ENCODE measurements at places on chromosomes 7 and 10. TPM values are rescaled to one million over a fixed set of nuclear protein-coding genes. Genes with fewer than 3 reads are reported as not detected.

Gene AKR1E2
- 14.2 TPM for total RNA-seq

Gene TRPV5
- total RNA-seq, result not detected

Gene EVX1
- total RNA-seq, result 0.21 TPM

Gene MRLN
- not detected for total RNA-seq

Gene TSPAN33
- total RNA-seq, result not detected

Gene TMEM130
- total RNA-seq, result 3.5 TPM

Gene FAS
- 133 TPM for total RNA-seq

Gene NAT16
- not detected for total RNA-seq

Gene EIF5AL1
- total RNA-seq, result not detected

Gene PRR15
- not detected for total RNA-seq

Gene SPDYE11
- total RNA-seq, result 0.14 TPM

Gene UNCX
- not detected for total RNA-seq

Gene LMOD2
- total RNA-seq, result not detected

Gene LRGUK
- total RNA-seq, result 1.3 TPM

GRCh38 chr10:77006836-77007511, 630.6 kb downstream of the KCNMA1 start:
- DNase-seq, result no peak

DNA sequence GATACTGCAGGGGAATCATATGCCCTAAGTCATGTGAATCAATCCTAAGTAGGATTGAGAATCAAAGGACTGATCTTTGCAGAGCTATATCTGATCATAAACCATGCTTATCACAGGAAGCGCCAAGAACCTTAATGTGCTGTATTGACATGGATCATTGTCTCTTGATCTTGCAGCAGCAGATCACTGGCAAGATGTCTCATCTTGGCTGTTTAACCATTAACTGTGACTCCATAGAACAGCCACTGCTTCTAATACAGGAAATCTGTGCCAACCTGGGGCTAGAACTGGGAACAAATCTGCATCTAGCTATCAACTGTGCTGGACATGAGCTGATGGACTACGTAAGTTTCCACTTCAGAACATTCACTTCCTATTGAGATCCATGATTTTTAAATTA, 21.6 kb downstream of the ENO4 start:
- DNase-seq, result no peak

DNA sequence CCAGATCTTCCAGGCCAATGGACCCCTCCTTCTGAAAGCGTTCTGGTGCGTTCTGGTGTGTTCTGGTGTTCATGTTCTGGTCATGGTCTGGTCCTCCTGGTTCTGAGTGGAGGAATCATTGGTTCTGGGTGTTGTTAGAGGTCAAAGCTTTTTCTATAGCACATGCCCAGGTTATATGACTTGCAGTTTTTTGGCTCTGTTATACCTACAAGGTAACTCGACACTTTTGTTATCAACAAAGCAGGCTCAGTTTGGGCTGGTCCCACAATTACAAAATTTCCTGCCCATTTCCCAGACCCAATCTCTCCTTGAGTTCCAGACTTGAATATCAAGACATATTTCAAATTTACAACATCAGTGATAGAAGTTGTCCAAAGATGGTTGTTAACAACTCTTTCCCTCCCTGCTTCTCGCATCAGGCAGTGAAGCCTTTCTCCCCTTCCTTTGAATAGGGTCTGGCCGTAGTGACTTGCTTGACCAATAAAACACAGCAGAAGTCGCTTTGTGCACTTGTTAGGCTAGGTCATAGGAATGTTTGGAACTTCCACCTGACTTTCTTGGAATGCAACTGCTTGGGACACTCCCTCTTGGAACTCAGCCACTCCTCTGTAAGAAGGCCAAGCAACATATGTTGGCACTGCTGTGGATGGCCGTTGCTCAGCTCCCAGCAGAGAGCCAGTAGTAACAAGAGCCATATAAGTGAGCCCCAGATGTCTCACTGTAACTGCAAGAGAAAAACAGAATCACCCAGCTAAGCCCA, 83.1 kb upstream of the STEAP1B start:
- DNase-seq, result no peak

DNA sequence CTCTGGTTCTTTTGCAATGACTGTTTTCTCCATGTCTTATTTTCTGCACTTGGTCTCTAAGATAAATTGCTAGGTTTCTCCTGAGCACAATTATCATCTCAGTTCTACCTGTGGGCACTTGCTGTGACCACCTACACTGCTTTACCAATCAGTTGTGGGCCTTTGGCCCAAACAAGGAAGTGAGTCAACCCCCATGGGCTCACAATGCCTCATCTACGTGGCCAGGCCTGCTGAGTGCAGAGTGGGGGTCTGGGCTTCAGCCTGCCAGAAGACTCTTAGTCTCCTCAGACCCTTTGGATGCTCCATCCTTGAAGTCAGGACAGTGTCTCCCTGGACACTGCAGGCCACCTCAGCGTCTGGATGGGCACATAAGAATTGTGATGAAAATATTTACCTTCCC, 20.3 kb downstream of the SCART1 start:
- no peak for DNase-seq

DNA sequence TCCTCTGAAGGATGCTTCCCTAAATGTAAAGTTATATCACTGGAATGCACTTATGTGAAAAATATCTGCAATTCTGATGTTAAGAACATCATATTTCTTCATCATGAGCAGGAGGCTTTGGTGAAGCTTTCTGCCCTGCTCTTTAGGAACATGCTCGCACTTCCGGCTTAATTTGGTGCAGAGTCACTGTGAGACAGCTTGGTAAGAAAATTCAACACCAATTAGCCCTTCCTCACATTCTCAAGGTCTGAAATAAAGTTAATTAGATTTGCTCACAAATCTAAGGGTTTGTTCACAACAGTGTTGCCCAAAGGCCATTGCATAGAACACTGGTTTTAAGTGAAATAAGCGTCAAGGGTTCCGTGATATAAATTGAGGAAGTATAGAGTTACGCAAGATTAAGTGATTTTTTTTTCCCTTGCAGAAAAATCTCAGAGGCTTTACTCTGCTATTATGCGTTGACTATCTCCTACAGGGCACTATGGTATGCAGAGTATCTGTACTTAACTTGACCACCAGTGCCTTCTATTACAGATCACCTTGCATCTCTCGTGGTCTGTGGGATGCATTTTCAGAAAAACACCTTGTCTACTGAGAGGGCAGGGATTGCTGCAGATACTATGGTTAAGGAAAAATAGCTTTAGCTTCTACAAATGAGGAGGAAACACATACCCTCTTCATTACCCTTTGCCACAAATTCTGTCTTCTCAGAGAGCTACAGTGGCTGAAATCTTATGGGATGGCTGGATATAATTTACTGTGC, 953.9 kb downstream of the TYW1 start:
- no peak for DNase-seq

GRCh38 chr10:93827056-93827804, 66.5 kb upstream of the SLC35G1 start:
- no peak for DNase-seq

DNA sequence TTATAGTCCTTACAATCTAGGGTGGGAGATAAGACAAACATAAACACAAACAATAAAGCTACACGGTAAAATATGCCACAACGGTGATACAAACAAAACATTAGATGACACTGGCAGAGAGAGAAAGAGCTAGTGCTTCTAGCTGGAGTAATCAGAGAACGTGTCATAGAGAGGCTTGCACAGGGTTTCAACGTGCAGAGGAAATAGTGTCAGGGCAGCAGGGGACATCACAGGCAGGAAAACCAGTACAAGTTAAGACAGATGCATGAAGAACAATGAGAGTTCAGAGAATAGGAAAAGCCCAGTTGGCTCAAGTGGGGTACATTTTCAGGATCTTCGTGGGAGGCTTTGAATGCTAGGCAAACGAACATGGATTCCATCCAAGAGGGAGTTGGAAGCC, 91.4 kb downstream of the ZNF438 start:
- no peak for DNase-seq

- DNase-seq, result no peak
These were observed 47.8 kb downstream of the ZFAND4 start for GRCh38 chr10:45624724-45625123.

DNA sequence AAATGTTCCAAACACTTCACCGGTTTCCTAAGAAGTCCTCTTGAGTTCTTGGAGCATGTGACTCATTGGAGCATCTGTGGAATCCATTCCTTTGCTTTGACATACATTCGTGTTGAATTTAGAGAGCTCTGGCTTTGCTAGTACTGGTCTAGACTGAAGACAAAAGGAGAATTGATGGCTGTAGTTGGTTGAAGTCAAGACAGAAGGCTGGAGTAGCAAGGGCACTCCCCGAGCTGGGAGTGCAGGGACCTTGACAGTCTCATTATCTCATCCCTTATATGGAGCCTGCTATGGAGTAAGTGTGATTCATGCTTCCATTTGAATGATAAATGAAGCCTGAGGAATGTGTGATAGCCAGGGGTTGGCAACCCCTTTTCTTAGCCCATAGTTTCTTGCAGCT, 1249.1 kb downstream of the TYW1 start:
- no peak for DNase-seq

DNA sequence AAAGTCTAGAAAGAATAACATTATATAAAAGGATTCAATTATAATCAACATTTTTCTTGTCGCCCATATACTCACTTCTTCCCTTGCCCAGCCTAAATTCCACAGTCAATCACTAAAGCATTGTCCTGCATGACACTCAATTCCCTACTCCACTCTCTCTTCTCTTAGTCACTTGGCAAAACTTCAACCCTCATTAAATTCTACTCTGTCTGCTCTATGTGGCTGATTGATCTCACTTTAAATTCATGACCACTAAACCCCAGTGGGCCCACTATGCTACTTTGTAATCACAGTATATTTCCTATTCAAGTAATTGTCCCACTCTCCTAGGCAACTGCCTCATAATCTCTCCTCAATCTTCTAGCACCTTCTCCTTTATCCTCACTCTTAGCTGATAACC, 54.1 kb downstream of the MTERF1 start:
- DNase-seq, result no peak

DNA sequence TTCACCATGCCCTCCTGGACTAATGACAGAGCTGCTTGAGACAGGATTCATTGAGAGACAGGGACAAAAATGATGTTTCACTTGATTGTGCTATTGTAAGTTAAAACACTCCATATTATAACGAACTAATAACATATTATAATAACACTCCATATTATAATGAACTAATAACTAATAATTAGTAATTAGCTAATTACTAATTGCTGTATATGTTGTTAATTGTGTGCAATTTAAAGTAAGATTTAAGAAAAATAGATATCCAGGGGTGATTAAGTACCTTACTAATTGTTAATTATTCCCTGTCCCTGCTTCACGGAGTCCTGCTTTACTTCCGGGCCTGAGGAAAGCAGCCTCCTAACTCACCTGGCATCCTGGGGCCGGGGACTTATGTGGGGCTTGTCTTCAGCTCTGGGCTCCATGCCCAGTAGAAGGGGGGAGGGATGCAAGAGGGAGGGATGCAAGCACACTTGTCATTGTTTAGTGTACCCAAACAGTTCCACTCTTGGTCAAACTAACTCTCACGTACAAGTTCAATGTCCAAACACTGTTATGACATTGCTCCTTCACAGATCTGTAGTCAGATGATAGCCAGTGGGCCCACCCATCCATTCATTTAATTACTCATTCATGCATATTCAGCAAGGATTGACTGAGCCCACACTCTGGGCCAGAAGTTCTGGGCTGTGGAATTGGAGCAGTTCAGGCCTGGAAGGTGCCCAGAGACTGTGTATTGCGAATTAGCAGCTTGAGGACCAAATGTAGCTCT, 53.8 kb downstream of the COL13A1 start:
- DNase-seq, result no peak

- no peak for DNase-seq
These were observed 32.5 kb downstream of the SRRM3 start for GRCh38 chr7:76234282-76234584.

DNA sequence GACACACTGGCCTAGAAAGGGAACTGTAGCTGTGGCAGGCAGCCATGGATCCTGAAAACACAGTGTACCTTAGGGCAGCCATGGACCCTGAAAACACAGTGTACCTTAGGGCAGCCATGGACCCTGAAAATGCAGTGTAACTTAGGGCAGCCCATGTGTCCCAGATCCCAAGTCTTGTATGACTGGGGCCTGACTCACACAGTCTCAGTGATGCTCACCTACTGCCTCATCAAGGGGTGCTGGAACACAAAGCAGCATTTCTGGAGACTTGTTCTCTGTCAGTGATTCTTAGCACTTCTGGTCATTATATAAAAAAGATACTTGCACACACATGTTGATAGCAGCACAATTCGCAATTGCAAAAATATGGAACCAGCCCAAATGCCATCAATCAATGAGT, 70.2 kb upstream of the LAMB4 start:
- DNase-seq, result no peak

GRCh38 chr7:7177044-7177517, 5.3 kb upstream of the C1GALT1 start:
- DNase-seq, result no peak

- no peak for DNase-seq
These were observed 93.4 kb downstream of the GPR26 start for GRCh38 chr10:123759501-123760031.

DNA sequence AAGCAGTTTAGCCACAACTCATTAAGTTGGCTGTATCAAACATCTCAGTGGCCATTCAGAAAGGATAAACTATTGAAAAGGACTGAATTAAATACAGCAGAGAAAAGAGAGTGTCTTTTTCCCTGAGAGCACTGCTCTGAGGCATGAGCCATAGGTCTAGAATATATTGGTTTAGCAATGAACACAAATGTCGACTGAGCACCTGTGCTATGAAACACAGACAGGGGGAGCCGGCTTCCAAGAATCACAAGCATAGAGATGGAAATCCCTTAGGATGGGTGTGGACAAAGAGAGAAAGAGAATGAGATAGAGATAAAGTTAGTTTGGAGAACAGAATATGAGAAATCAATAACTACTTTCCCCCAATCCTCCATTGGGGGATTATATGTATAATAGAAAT, 54.8 kb downstream of the DGKI start:
- no peak for DNase-seq

DNA sequence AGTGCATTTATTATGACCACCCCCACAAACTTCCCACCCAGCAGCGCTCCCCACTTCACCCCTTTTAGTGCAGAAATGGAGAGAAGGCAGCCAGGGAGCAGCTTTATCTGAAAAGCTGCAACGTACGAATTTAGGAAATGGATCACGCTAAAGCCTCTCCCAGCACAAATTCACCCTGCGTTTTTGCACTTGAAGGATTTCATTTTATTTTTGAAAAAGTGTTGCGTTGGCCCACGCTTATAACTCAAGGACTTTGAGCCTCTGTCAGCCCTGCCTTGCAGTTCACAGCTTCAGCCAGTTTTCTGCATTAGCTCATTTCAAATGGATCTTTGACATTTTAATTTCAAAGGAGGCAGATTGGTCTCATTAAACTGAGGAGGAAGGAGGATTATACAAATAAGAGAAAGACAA, 556.1 kb downstream of the KCNMA1 start:
- no peak for DNase-seq

DNA sequence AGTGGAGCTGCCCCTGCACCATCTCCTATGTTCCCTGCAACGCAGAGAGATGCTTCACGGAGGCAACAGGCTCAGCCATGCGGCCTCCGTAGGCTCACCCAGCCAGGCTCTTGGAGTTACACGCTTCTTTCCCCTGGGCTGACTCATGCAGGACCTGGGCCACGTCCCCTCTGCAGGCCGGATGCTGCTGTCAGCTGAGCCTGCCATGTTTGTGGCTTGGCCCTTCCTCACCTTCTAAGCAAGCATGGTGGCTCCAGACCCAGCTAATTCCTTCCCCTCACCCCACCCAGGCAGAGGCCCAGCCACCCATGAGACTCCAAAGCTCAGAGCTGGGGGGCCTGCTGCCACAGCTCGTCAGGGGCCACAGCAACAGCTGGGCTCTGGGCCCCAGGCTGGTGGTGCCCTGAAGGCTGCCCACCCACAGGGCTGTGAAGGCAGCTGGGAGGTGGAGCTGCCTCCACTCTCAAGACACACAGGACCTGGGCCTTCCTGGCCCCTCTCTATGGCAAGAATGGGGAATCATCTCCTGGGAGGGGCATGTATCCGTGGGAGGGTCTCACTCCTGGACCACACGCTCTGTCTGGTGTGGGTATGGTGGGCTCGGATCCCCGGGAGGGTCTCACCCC, 219.6 kb downstream of the ELFN1 start:
- no peak for DNase-seq
